Stimulated activated CD8-positive, alpha-beta memory T cell treated with anti-CD3 and anti-CD28 coated beads, Interleukin-2, amount 100 ng/mL, for 1 hour (primary cell): ENCODE measurements at places on chromosomes 5 and 9.

DNA sequence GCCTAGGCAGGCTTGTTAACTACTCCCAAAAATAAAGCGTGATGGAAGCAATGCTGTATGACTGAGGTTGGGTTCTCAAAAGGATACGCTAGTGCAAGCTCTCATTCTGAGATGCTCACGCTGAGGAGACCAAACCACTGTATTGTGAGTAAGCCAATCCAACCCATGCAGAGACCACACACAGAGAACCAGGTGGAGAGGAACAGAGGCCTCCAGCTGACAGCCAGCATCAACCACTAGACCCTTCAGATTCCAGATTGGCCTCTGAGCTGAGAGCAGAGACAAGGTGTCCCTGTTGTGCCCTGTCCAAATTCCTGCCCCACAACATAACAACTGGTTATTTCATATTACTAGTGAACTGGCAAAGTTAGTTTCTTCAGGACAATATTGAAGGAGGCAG is 4.5 kb downstream of the TSTD2 start:
- no peak for DNase-seq

- no peak for DNase-seq
Measured at GRCh38 chr5:107874795-107875194, 204.1 kb upstream of the EFNA5 start.

GRCh38 chr9:35605351-35606137 is 482 bp downstream of the TESK1 start:
- no peak for DNase-seq

DNA sequence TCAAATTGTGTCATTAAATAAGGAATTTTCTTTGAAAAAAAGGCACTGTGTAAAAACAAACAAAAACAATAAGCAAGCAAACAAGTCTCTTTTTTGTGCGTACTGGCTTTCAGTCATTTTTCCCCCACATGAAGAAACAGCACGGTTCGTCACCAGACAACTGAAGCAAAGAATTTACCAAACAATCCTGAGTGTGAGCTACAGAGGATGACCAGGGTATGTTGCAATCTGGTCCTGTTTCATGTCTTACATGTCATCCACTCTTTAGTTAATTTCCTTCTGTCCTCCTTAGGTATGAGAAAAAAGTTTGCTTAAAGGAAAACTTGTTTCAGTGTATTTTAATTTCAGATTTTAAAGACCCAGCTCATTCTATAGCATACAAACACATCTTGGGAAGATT is 1080.7 kb upstream of the NUDT12 start:
- no peak for DNase-seq
